ENCODE measurements at places on chromosomes 4 and X.

DNA sequence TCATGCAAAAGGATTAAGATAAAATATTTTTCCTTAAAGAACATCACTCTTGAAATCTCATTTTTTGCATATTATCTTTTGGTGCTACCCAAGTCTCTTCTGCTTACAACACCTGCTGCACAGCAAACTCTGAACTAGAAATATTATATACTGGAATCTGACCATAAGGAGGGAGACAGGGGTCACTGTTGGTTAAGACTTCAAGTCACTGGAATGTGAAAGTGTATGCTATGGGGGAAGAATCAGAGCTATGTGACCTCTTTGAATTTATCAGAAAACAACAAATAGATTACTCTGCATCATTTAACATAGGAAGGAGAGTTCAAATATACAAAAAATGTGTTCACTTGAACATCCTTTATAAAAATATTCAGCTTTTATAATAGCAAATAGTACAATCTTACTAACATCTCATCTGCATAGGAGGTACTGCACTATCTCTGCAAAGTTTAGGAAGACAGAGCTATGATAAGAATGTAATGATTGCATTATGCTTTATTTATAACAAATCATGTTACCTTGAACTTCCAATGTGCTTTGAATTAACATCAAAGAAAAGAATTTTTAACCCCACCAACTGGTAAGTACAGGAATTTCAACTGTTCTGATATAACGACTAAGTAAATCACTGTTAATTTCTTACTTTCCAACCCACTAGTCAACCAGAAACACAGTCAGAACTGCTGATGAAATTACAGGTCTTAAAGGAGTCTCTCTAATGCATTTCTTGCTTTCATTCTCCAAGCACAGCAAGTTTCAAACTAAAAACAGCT, 69.8 kb downstream of the ZNF827 start:
- no peak for DNase-seq

DNA sequence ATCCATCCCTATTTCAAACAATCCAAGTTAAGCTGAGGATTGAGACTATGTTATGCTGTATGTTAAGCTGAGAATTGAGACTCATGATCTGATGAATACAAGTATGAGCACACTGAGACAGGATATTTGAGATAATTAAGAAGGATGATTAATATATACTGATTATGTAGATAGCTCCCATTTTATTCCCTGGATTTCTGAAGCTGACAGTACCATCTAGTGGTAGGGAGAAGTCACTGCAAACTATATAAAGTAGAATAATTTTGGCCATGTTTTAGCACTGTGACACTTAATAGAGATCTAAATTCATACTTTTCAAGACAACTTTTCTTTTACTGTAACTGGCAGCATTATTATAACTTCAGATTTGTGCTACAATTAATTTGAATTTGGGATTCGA, 63.8 kb upstream of the HPRT1 start:
- peak; percentile 17 for DNase-seq

DNA sequence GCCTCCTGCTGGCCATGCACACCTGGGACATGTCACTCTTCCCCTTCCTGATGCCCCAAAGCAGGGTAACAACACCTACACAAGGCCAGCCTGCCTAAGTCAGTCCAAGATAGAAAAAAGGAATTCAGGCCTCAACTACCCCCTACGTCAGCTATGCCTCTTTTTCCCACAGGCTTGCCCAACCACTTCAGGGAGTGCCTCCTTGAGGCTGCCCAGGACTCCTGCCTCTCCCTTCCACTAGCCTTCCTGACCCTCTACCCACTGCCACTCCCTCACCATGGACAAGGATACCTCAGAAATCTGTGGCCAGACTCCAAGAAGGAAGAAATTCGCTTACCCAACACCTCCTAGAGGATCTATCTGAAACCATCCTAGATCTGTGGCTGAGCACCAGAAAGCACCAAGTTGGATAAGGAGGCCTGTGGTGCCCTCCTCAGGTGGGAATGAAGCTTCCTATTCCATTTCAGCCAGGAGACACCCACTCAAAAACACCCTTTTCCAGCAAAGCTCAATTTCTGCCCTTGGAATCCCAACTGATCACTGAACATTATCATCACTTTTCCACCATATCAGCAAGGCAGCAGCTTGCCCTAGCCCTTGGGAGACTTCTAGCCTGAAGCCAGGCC, 1.8 kb downstream of the KDM5C start:
- no peak for DNase-seq

DNA sequence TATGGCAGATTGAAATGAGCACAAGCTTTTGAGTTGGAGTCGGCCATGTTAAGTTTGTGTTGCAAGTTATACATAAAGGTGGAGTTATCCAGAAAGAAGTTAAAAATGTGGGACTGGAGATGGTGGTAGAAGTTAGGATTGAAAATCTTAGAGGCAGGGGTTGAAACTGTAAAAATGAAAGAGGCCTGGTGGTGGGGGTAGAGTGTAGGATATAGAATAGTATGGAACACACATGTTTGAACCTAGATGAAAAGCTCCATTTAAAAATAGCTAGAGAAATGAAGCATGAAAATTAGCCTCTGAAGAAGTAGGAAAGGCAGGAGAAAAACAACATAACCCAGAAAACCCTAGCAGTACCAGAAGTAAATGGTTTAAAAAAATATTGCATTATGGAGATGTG, 131.8 kb upstream of the ENPEP start:
- no peak for DNase-seq

GRCh38 chr4:165184220-165184619, 23.1 kb upstream of the KLHL2 start:
- no peak for DNase-seq

DNA sequence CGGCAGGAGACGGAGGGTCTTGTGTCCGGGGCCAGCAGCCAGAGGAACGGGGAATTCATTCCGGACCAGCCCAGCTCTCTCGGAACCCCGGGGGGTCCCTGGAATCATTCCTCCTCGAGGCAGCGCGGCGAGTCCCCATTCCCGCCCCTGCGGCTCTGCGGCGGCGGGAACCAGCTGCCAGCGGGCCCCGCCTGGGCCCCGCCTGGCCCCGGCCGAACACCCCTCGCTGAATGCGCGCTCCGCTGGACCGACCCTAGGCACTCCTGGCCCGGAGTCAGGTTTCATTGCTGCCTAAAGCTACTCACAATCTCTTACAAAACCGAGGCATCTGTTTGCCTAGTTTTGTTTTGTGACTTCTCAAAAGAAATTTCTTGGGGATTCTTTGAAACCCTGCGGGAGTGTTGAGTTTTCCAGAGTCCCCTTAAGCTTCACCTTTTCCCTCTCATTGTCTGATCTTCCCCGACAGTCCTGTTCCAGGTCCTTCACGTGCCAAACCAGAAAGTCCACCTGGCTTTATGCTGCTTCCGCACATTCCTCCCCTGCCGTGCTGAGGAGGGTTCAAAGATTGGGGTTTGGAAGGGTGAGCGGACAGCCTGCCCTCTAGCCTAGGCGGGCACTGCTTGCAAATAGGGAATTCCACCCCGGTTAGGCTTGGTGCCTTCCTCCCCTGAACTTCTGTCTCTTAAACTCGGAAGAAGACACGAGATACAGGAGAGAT, 789 bp downstream of the ARHGAP10 start:
- no peak for DNase-seq

GRCh38 chrX:40459571-40460158, 121.1 kb upstream of the ATP6AP2 start:
- no peak for DNase-seq

Measured in CD4-positive, alpha-beta T cell treated with Interleukin-1 beta for 1 hour (primary cell).